ENCODE measurements at places on chromosomes 5 and 9. TPM values are rescaled to one million over a fixed set of nuclear protein-coding genes. Genes with fewer than 3 reads are reported as not detected.
A peak's percentile ranks its signal among the peaks of the same experiment; 100 is the strongest.

- DNase-seq: no peak
These were observed 353 bp downstream of the ACSL6 start for GRCh38 chr5:132010989-132011621.

Gene HMGCS1
- 147 TPM for total RNA-seq

DNA sequence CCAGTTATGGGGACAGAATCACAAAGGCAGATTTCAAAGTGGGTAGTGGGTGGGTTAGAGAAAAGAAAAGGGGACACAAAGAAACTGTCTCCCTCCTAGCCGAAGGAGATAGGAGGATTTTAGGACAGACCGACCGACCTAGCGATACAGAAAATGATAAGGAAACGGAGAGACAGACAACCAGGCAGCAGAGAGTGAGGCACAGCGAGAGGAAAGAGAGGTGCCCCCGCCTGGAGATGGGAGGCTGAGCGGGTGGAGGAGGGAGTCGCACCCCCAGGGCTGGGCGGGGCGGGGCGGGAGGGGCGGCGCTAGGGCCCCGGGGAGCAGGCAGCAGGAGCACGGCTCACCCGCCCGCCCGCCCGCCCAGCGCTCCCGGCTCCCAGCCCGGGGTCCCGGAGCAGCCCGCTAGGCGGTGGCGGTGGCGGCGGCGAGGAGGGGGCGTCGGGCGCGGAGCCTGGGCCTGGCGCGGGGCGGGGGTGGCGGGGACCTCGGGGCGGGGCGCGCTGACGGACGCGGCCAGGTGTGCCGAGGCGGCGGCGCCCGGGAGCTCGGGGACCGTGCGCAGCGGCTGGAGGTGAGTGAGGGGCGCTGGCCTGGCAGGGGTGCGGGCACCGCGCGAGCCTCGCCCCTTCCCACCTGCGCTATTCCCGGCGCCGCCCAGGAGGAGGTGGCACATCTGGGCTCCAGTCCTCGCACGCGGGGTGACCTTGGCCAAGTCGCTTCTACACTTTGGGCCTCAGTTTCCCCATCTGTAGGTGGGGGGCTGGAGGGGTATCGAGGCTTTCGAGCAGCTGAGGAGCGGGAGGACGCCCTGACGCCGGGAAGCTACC is 15.9 kb upstream of the SYNPO start:
- peak; percentile 56 for DNase-seq

DNA sequence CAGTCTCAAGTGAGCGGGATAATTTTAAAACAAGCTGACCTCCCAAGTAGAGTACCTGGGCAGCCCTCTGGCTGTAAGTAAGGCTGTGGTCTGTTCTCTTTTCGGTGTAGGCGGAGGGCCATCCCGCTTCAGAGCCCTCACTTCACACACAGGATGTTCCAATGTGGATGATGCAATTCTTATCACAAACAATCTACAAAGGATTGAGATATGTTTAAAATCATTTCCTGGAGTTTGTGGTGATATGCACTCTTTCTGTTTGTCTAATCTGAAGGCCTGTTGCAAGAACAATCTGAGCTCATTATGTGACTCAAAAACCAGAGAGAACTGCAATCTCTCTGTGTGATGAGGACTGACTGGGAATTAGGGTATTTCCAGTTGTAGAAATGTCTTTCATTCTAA is 42.5 kb downstream of the ITGA2 start:
- DNase-seq: no peak

DNA sequence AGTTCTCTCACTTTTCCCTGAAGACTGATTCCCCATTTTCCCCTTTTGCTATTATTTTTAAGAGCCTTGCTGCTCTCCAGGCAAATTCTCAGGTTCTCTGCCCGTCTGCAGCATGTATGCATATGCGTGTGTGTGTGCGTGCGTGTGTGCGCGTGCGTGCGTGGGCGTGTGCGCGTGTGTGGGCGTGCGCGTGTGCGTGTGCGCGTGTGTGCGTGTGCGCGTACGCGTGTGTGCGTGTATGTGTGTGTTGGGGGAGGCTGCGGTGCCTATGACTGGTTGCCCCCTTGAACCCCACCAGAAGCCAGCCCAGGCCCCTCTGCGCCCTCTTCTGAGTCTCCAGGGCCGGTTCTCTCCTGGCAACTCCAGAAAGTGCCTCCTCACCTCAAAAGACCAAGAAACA is 987 bp upstream of the FOXI1 start:
- DNase-seq: peak; percentile 15

Gene PCDHAC2
- 5.4 TPM for total RNA-seq

GRCh38 chr5:176770431-176770830 is 39.9 kb upstream of the UNC5A start:
- DNase-seq: peak; percentile 1

DNA sequence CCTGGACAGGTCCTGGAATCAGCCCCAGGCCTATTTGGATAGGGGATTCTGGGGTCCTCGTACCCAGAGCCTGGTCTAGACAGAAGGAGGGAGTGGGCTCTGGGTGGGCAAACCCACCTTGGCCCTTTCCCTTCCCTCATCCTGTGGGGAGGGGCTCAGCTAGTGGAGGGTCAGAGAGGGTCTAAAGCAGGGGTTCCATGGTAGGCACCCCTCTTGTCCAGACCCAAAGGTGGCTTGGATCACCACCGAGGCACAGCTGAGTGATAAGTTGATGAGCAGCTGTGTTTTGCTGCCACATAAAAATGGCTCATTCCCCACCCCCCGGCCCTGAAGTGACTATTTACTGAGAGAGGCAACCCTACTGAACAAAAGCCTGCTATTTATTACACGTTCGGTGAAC is 53.8 kb upstream of the KCNMB1 start:
- DNase-seq: no peak

DNA sequence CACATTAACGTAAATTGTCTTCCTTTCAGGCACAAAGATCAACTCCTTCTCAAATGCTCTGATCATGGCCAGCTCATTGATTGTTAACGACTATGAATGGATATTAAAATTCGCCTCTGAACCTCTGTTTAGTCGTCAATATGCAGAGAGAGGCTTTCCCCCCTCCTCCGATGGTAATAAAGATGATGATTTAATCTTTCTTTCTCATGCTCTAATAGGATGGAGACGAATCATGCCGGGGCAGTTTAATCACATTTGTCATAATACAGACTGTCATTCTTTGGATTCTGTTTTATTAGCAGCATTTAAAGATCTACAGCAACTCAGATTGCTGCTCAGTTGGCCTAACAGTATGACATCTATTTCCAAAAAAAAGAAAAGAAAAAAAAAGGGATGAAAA is 132.9 kb downstream of the SREK1 start:
- no peak for DNase-seq

DNA sequence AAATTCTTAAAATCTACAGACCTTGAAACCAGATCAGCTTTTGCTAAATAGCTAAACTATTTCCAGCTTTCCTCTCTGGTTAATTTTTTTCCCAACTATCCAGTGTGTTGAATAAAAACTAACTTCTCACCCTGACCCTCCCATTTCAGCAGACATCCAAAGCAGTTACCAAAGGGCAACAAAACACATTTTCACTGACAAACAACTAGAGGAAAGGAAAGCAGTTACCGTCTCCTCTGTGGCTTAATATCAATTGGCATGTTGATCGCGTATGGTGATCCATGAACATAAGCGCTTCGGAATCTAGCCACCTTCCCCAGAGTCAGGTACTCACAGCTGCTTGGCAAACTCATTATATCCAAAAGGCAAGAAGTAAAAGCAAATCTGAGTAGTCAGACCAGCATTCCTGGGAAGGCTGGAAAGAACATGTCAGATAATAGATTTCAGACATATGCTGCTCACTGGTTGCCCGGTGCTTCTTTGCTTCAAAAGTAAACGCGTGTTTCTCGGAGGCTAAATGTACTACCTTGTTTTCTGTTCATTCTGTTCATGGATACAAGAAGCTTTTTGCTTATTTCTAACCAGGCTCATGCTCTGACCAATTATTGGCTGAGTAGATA is 463.4 kb downstream of the PDE4D start:
- no peak for DNase-seq

DNA sequence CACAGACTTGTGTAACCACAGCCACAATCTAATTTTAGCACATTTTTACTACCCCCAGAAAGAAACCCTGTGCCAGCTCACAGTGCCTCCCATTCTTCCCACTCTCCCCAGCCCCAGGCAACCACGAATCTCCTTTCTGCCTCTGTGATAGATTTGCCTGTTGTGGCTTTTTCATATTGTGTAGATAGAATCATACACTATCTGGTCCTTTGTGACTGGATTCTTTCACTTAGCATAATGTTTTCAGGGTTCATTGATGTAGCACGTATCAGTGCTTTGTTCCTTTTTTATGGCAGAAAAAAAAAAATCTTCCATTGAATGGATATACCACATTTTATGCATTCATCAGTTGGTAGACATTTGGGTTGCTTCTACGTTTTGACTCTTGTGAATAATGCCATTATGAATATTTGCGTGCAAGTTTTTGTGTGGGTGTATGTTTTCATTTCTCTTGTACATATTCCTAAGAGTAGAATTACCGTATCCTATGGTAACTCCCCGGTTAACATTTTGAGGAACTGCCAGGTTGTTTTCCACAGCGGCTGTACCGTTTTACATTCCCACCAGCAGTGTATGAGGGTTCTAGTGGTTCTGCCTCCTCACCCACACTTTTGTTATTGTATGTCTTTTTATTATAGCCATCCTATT is 64.5 kb downstream of the RCL1 start:
- DNase-seq: no peak

DNA sequence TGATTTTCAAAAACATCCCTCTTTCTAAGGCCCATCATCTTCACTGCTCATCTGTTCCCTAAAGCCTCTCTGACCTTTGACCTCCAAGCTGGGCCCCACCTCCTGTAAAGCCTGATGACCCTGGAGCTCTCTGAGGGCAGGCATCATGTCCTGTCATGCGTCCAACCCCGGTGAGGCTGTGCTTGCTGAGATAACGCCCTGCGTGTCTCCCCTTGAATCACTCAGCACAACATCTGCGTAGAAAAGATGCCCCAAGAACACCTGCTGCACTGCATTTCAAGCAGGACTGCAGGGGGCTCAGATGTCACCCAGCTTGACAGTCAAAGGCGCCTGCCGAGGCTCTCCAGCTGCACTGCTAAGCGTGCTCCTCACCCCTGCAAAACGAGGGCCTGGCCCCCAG is 78.0 kb downstream of the OTULIN start:
- DNase-seq: no peak

Gene TMEM215
- 0.33 TPM for total RNA-seq

DNA sequence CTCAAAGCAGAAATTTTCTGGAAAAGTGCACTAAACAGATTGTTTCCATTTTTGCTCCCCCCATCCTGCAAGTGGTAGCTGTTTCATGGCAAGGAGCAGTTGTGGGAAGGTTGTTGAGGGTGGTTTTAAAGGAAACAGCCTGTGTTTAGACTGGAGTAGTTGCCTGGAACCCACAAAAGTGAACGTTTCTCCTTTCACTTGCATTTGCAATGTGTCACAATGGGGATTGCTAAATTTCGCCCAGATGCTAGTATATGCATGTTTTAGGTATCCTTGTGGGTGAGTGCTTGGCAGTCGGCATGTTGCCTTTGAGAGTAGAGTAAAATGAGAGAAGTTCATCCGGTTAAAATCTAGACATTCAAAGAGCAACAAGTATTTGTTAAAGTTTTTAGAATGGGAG is 1099.9 kb upstream of the DMAC1 start:
- DNase-seq: no peak

Gene PHF24
- 0.68 TPM for total RNA-seq

DNA sequence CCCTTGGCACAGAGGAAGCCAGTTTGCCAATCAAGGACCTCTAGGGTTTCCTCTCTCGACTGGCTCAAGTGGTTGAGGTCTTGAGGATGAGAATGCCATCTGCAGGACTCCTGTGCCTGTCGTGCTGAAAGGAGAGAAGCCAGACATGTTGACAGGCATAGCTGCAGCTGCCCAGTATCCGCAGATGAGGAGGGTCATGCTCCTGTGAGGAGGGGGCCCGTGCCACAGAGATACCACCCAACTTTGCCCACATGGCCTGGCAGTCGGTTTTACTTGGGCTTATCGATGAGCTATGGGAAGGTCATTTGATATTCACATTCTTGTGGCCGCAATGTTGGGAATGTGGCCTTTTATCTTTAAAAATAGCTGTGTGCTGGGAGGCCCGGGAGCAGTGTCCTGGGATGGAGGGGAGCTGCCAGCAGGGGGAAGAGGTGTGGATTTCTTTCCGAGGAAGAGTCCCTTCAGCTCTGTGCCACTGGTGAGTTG is 17.4 kb downstream of the FRMPD1 start:
- DNase-seq: peak; percentile 71

Gene KIF4B
- 0.07 TPM for total RNA-seq

DNA sequence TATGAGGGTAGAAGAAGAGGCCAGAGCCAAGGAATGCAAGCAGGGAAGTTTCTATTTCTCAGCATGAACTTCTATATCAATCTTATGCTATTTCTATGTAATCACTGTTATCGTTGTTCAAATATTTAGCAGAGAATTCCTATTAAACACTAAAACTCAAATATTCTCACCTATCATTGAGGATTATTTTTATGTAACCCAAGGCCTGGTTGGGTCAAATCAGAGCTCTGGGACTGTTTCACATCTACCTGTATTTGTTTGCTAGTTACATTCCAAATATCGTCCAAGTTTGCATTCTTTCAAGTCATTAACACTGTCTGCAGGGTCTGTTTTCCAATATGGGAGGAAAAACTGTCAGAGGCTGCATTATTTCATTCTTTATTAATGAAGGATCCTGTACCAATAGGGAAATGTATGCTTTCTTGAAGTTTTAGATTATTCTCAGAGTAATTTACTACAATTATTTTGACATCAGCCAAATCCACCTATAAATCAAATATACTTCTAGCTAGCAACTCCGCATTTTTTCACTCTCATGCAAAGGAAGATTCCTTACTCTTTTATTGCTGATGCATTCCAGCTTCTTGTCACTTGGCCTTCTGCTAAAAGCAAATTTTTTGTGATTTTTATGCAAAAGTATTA is 52.2 kb downstream of the LURAP1L start:
- no peak for DNase-seq

DNA sequence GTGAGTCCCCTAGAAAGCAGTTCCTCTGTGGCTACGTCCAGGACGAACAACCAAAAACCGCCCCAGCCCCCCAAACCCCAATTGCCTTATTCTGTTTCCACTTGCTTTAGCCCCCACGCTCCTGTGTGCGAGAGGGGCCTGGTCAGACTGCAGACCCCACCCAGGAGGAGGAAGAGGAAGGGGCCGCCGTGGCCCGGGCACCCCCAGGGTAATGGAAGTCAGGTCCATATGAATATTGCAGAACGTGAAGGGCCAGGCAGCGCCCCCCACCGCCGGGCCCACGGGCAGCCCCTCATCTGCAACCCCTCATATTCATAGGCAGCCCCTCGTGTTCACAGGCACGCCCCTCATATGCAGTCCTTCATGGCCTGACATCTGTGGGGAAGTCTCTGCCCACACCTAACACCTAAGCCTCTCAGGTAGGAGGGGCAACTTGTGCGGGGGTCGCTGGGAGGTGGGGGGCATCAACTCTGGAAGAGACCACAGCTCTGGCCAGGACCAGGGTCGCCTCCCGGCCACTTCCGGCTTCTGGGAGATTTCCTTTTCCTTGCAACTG is 37.7 kb upstream of the PLEKHG4B start:
- no peak for DNase-seq

DNA sequence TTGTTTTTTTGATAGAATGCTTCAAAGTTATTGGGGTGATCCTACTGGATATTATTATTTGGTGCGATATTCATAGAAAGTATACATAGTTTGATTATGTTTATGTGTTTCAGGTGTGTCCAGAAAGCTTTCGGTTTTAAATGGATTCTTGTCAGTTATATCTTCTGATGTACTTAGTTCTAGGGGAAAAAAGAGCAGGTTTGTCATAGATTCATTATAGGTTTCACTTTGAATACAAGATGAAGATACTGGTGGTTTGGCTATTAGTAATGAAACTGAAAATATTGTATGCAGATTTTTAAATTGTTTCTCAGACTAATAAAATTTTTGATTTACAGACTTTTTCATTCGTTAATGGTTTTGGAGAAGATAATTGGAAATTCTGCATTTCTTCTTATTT is 98.9 kb downstream of the MAN2A1 start:
- DNase-seq: no peak
